ENCODE measurements at places on chromosomes 12 and 14.

GRCh38 chr12:124752437-124753227 is 111.0 kb downstream of the SCARB1 start:
- no peak for DNase-seq

GRCh38 chr12:22459838-22460490 is 84.4 kb downstream of the C2CD5 start:
- DNase-seq, result no peak

- no peak for DNase-seq
Measured at GRCh38 chr14:99908653-99909250, 115.5 kb downstream of the EML1 start.

DNA sequence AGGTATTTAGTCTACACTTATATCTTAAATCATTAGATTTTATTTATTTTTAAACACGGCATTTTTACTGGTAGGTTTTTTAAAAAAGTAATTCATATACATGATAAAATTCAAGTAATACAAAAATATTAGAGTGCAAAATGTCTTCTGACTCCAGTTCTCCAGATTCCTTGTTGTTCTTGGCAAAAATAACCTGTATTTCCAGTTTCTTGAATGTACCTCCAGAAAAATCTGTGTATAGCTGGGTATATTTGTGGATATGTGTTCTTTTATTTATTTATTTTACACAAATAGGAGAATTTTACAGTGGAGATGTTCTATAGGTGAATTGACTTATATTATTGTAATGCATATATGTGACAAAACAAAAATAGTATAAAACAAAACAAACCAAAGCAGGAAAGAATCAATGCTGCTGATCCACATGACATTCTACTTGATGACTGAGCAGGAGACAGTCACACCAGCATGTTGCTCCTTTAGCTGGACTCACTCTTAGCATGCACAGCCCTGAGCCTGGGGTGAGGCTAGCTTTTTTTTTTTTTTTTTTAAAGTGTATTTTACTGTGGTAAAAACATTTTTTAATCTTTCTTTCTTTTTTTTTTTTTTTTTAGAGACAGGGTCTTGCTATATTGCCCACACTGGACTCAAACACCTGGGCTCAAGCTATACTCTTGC is 42.2 kb upstream of the SLC38A2 start:
- DNase-seq, result no peak

DNA sequence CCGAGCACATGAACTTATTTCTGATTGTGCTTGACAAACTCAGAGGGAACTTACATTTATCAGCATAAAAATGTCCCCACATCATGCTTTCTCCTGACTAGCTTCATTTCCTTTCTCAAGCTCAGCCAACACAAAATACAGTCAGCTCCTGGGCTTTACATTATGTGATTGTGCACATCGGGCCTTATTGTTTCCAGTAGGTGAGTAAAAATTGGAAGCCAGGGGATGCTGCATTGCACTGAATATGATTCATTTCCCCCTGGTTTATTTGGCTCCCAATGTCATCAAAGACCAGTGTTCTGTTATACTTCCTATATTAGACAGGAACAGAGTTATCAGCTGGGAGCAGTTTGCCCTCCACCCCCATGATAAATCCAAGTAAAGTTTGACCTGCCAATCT is 521.8 kb downstream of the RMST start:
- no peak for DNase-seq

DNA sequence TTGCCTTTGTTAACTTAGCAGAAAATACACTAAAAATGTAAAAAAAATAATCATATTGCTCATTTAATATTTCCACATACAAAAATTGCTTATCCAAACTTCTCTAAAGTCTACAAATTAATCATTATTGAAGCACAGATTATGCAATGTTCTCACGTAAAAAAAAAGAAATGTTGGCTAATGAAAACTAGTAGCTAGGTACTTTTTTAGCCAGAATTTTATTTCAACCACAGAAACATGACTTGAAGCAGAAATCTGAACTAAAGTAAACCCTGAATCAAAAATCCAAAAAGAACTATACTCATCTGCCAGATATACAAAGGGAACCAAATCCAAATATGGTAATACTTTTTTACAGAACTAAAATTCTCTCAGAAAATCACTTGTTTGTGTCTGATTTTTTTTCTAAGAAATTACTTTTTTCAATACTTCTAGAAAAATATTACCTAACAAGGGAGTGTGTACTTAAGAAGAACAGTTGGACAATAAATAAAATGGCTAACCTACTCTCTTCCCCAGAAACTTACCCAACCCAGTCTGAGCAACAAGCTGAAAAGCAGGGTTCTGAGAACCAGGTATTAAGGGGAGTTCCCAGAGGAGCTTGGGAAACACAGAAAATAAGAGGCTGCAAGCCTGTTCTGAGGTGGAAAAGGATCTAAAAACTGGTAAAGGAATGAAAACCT is 78.4 kb upstream of the RAP1B start:
- DNase-seq, result no peak

GRCh38 chr12:54977857-54978256 is 6.7 kb downstream of the TESPA1 start:
- no peak for DNase-seq

- peak; percentile 58 for DNase-seq
Measured at GRCh38 chr12:6471989-6472360, 1.5 kb upstream of the VAMP1 start.

- no peak for DNase-seq
Measured at GRCh38 chr12:42283739-42284138, 42.2 kb downstream of the ZCRB1 start.

- no peak for DNase-seq
Measured at GRCh38 chr14:79442786-79443185, 768.5 kb downstream of the DIO2 start.

DNA sequence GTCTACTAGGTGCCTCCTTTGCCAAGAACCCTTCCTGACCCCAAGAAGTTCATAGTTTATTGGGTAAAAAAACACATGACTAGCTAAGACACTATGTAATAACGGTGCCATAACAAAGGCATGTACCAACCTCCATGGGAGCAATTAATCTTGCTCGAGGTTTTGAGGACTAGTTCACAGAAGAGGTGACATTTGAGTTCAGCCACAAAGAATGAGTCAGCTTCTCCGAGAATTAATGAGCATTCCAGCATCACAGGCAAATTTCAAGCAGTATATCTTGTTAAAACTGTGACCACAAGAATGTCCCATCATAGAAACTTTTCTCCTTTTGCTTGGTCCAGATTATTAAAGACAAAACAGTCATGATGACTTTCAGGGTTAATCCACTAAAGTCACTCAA is 113.0 kb upstream of the RAP1B start:
- peak; percentile 49 for DNase-seq

DNA sequence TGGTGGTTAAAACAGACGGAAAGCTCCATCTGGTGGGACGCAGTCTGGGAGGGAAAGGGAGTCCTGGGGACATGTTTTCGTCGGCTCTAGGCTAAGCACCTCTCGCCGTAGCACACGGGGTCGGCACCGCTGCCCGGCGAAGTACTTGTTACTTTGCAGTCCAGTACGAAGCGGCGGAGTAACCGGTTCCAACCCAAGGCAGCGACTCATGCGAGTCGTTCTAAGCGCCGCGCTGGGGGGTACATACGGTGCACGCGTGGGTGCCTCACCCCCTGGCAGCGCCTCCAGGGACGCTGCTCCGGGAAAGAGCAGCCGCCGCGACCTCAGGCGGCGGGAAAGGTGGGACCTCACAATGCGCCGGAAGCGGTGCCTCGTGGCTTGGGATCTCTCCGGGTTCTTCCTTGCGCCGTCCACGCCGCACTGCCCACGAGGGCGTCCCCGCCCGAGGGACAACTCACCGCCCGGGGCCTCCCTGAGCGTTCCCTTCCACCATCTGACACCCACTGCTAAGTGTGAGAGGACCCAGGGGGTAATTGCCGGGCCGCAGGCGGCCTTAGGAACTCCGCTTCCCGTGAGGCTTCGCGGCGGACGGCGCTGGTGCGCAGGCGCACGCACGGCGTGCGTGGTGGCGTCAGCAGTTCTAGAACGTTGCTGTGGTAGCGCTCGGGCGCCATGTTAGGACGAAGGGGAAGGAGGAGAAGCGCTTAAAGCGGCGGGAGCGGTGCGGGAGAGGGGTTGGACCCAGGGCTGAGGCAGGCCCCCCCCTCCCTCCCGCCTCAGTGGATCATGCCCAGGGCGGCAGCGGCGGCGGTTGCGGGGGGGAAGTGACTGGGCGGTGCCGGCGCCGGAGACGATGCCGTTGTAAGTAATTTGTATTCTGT is at the start of gene PAPOLA:
Gene PAPOLA (plus strand): TSS at position 643 of the 881 bp plus-strand sequence. CDS start 211 bp downstream, at position 854.
- peak; percentile 71 for DNase-seq

- no peak for DNase-seq
Measured at GRCh38 chr14:67426161-67426560, 14.2 kb upstream of the PLEK2 start.

- DNase-seq, result no peak
Measured at GRCh38 chr12:101931498-101932326, 54.3 kb downstream of the DRAM1 start.

DNA sequence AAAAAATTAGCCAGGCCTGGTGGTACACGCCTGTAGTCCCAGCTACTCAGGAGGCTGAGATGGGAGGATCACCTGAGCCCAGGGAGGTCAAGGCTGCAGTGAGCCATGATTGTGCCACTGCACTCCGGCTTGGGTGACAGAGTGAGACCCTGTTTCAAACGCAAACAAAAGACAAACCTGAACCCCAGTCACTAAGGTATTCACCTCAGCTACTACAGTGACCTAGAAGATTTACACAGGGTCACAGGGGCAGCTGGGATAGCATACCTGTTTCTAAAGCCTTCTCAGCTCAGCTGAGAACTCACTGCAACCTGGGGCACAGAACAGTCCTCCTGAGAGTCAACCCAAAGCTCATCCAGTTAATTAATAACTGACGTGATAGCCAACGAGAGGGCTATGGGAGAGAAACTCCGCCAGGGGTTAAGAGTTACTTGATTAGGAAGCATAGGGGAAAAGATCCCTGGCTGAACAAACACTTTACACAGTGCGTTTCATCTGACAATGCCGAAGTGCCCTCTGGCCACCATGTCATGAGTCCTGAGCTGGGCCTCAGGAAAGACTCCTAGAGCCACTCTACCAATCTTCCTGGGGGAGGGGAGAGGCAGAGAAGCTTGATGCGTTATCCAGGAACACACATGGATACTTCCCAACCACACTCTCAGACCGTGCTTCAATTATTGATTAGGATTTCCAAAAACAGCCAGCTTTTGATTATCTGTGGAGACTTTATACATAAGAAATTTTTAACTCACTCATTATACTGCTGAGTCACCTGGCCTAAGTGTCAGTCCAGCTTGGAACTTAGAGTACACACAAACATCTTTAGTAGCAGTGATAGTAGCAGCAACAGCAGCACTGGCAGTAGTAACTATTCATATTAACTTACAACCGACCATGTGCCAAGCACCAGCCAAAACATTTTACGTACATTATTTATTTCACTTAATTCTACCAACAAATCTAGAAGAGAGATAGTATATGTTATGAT is 48.2 kb downstream of the FOXN3 start:
- no peak for DNase-seq

DNA sequence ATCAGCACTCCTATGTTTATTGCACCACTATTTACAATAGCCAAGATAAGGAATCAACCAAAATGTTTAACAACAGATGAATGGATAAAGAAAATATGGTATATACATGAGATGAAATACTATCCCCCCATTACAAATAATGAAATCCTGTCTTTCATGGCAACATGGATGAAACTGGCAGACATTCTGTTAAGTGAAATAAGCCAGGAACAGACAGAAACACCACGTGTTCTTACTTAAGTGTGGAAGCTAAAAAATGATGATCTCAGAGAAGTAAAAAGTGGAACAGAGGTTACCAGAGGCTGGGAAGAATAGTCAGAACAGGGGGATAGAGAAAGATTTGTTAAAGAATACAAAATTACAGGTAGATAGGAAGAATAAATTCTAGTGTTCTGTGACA is 113.7 kb upstream of the MDM1 start:
- DNase-seq, result no peak

- no peak for DNase-seq
Measured at GRCh38 chr12:121663610-121663929, 5.9 kb downstream of the MORN3 start.

GRCh38 chr12:101634724-101635123 is 40.0 kb downstream of the MYBPC1 start:
- DNase-seq, result no peak

DNA sequence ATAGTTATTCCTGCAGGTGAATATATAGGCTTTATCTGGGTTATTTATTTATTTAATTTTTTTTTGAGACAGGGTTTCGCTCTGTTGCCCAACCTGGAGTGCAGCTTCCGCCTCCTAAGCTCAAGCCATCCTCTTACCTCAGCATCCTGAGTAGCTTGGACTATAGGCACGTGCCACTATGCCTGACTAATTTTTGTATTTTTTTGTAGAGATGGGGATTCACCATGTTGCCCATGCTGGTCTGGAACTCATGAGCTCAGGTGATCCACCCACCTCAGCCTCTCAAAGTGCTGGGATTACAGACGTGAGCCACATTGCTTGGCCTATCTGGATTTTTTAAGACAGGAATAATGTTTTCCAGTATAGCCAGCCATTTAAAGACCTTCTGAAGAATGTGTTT is 2.0 kb downstream of the RAN start:
- DNase-seq, result no peak

- DNase-seq, result no peak
Measured at GRCh38 chr12:50633955-50634354, 129.2 kb downstream of the DIP2B start.

GRCh38 chr12:80175307-80175930 is 76.1 kb downstream of the OTOGL start:
- DNase-seq, result peak; percentile 43

DNA sequence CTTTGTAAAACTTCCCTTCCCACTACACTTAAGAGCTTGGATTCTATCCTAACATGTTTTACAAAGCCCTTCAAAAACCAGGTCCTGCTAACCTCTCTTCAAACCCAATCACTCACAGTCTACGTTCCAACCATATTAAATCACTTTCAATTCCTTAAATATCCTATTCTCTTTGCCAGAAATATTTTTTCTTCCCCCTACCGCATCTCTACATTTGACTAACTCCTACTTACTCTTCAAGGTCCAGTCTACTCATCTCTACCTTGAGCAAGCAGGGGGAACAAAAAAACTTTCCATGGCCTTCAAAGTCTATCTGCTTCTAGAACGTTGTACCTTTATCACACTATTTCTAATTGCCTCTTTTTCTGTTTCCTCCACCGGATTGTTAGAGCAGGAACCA is 6.1 kb downstream of the ERGIC2 start:
- no peak for DNase-seq

DNA sequence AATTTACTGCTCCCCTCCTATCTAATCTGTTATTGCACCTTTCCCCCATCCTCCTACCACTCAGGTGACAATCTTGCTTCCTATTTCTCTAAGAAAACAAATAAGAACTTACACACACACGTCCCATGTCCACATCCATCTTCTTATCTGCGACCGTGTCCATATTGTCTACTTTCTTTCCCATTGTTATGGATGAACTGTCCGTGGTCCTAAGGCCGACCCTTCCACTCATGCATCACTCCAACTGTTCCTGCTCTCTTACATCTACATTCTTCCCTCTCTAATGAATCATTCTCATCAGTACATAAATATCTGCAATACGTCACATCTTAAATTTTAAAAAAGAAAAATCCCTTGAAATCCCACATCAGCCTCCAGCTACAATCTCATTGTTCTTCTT is 30.0 kb downstream of the ZFYVE1 start:
- DNase-seq, result no peak

GRCh38 chr12:106342397-106343213 is 14.9 kb upstream of the POLR3B start:
- no peak for DNase-seq

GRCh38 chr12:51504851-51505250 is 80.2 kb downstream of the SLC4A8 start:
- DNase-seq, result no peak
